ENCODE measurements at places on chromosomes 2 and 18. TPM values are rescaled to one million over a fixed set of nuclear protein-coding genes. Genes with fewer than 3 reads are reported as not detected.

Gene SERPINB13
- not detected for total RNA-seq

- H3K27ac ChIP-seq: no peak overlapping the region
- peaks cover 37% of the 10 kb centered on the region for H3K36me3 ChIP-seq
- H3K27me3 ChIP-seq: no peaks in the 10 kb centered on the region
- DNase-seq: no peak
Observed at GRCh38 chr2:15620340-15620739, 28.7 kb downstream of the DDX1 start.

- H3K4me3 ChIP-seq: no peak overlapping the region
- H3K4me1 ChIP-seq: no peaks in the 10 kb centered on the region
- no peak overlapping the region for H3K27ac ChIP-seq
- H3K36me3 ChIP-seq: no peaks in the 10 kb centered on the region
- DNase-seq: no peak
Observed at GRCh38 chr2:203790134-203790852, 77.3 kb upstream of the CTLA4 start.

DNA sequence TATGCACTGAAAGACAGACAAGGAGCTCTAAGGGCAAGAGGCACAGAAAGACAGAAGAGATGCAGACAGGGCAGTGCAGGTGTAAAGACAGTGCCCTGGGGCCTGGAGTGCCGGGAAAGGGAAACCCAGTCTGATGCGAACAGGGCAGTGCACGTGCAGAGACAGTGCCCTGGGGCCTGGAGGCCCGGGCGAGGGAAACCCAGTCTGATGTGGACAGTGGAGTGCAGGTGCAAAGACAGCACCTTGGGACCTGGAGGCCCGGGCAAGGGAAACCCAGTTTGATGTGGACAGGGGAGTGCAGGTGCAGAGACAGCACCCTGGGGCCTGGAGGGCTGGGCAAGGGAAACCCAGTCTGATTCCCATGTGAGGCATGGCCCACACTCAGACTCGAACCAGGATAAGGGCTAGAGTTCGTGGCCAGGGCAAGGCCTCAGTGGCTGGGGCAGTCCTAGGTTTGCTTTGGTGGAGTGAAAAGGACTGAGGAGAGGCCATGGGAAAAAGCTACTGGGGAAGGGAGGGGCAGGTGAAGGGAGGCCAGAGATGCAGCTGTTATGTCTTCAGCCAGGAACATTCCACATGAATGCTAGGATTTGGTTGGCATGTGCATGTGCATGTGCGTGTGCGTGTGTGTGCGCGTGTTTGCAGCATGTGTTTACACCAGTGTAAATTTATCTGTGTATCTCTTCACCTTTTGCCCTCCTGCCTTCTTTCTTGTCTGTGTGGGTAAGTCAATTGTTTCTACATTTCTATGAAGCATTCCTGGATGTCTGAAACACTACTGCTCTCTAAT lies 39.1 kb upstream of the DNMT3A start:
- no peak overlapping the region for H3K4me3 ChIP-seq
- H3K27me3 ChIP-seq: peaks cover 3% of the 10 kb centered on the region
- DNase-seq: no peak
- peaks cover 8% of the 10 kb centered on the region for H3K36me3 ChIP-seq
- H3K27ac ChIP-seq: no peak overlapping the region

DNA sequence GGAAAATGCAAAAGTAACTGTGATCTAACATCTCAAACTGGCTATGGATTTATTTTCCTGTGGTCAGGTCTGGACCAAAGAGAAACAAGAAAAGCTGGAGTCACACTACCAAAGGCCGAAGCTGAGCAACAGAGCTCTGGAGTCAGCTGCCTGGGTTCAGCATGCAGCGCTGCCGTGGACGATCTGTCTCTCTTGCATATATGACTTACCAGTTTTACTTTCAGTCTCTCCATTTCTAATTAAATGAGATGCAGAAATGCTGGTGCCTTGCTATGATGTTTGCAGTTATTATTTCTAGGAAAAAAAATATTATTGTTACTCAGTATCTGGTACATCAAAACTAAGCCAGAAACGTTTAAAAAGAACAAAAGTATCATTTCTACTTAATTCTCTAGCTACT lies 813.2 kb downstream of the RNF144A start:
- H3K4me1 ChIP-seq: peaks cover 4% of the 10 kb centered on the region
- H3K36me3 ChIP-seq: no peaks in the 10 kb centered on the region
- H3K4me3 ChIP-seq: no peak overlapping the region
- H3K27ac ChIP-seq: no peak overlapping the region
- H3K27me3 ChIP-seq: peaks cover 2% of the 10 kb centered on the region

DNA sequence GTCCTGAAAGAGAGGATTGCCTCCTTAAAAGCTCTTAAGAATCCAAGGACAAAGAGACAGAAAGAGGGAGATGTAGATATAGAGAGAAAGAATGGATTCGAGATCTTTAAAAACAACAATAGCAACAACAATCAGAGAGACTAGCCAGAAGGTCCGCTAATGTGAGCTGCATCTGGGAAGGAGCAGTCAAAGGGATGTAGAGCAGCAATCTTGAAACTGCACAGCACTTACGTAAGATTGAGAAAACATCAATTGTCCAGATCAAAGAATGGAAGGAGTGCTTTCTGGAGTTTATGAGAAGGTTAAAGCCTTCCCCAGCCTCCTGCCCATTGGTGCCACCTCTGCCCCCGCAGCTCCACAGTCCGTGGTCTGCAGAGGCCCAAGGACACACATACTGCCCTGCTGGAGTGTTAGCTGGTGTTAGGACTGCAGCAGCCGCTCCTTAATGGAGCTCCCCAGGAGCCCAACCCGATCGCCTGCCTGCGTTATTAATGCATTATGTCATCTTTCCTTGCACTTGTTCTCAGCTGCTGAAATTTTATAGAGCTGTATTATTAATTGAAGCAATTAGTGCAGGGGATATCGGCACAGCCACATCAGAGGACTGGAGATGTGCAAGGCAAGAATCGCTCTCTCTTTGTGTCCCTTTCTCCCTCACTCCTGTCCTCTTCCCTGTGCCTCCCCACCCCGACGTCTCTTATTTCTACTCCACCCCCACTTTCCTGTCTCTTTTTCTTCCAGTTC lies 94.2 kb upstream of the STPG4 start:
- no peaks in the 10 kb centered on the region for H3K36me3 ChIP-seq
- DNase-seq: no peak
- H3K4me3 ChIP-seq: no peak overlapping the region
- no peak overlapping the region for H3K27ac ChIP-seq

Measured in progenitor cell of endocrine pancreas (in vitro differentiated cells).